ENCODE measurements at places on chromosomes 4 and X. TPM values are rescaled to one million over a fixed set of nuclear protein-coding genes. Genes with fewer than 3 reads are reported as not detected.

GRCh38 chr4:105386012-105386411, 87.8 kb downstream of the PPA2 start:
- no peaks in the 10 kb centered on the region for H3K27me3 ChIP-seq
- no peaks in the 10 kb centered on the region for H3K4me1 ChIP-seq
- no peak for DNase-seq
- no peak overlapping the region for H3K27ac ChIP-seq

DNA sequence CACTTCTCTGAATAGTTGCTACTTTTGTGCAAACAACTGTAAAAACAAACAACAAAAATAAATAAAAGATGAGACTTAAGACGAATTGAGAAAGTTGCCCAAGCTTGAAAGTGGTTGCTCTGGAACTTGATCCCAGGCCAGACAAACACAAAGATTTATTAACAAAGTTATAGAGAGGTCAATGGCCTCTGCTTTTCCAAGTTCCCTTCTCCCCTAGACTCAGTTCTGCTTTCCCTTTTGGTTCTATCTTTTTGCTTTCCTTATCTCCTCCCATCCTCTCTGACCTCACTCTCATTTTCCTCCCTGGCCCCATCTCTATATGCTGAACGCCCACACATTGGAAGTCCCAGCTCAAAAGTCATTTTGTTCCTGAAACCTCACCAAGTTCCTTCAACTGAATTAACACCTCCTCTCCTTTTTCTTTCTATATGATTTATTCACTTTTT, 82.7 kb downstream of the MXRA5 start:
- H3K4me3 ChIP-seq = no peak overlapping the region
- H3K27me3 ChIP-seq = no peaks in the 10 kb centered on the region

- H3K36me3 ChIP-seq = no peaks in the 10 kb centered on the region
- H3K4me1 ChIP-seq = peaks cover 28% of the 10 kb centered on the region
These were observed 778 bp downstream of the C1QTNF7 start for GRCh38 chr4:15428611-15429010.

- no peaks in the 10 kb centered on the region for H3K36me3 ChIP-seq
- peaks cover 13% of the 10 kb centered on the region for H3K4me1 ChIP-seq
- H3K4me3 ChIP-seq = no peak overlapping the region
- no peak for DNase-seq
- no peaks in the 10 kb centered on the region for H3K27me3 ChIP-seq
These were observed 168.3 kb downstream of the SPRY1 start for GRCh38 chr4:123564758-123565346.

DNA sequence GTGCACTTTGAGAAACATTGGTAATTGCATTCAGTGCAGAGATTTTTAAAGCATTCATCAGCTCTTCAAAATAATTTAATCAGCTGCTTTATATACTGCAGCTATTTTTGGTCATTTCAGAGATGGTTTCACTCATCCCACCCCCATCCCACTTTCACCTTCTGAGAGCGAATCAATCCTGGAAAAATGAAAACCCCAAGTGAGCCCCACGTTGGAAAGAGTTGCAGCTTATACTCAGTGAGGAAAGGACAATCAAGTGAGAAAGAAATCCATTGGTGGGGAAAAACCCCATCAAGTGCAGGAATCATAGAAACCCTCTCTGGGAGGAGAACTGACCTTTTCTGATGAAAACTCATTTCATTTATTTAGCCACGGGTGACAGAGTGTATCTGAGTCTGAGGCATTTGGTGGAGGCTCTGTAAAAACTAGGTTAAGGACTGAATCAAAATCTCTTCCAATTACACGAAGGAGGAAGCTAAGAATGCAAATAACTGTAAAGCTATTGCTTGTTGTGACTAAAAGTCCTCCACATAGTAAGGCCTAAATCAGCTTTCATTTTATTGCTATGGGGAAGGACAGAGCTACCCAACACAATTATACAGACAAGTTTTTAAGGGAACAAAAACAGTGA, 240.4 kb upstream of the PGRMC2 start:
- peak overlapping the region; percentile 68 for H3K27ac ChIP-seq
- peaks cover 31% of the 10 kb centered on the region for H3K4me1 ChIP-seq
- DNase-seq = no peak
- no peaks in the 10 kb centered on the region for H3K27me3 ChIP-seq
- no peak overlapping the region for H3K4me3 ChIP-seq

DNA sequence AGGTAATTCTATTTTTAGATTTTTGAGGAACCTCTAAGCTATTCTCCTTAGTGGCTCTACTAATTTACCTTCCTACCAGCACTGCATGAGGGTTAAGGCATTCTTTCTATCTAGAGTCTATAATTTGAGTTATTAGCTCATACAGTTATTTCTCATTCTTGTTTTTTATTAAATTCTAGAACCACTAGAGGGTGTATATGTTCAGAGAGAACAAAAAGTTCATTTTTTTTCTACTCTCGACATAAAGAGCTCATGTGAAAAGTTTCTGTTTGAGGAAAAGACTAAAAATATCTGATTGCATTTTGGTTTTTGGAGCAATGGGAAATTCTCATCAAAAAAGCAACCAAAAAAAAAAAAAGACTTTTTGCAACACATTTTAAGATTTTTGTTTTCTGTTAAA, 57.0 kb upstream of the LRAT start:
- H3K36me3 ChIP-seq = no peaks in the 10 kb centered on the region
- no peak for DNase-seq
- no peak overlapping the region for H3K27ac ChIP-seq
- H3K4me3 ChIP-seq = no peak overlapping the region

- no peak overlapping the region for H3K4me3 ChIP-seq
- no peak overlapping the region for H3K27ac ChIP-seq
- no peaks in the 10 kb centered on the region for H3K36me3 ChIP-seq
- DNase-seq = no peak
- no peaks in the 10 kb centered on the region for H3K27me3 ChIP-seq
- no peaks in the 10 kb centered on the region for H3K4me1 ChIP-seq
These were observed 322.0 kb downstream of the TMA16 start for GRCh38 chr4:163816494-163816893.

GRCh38 chr4:85823295-85823694, 348.3 kb downstream of the ARHGAP24 start:
- no peak for DNase-seq
- peaks cover 34% of the 10 kb centered on the region for H3K4me1 ChIP-seq
- H3K4me3 ChIP-seq = no peak overlapping the region
- no peaks in the 10 kb centered on the region for H3K27me3 ChIP-seq
- H3K27ac ChIP-seq = no peak overlapping the region
- no peaks in the 10 kb centered on the region for H3K36me3 ChIP-seq

DNA sequence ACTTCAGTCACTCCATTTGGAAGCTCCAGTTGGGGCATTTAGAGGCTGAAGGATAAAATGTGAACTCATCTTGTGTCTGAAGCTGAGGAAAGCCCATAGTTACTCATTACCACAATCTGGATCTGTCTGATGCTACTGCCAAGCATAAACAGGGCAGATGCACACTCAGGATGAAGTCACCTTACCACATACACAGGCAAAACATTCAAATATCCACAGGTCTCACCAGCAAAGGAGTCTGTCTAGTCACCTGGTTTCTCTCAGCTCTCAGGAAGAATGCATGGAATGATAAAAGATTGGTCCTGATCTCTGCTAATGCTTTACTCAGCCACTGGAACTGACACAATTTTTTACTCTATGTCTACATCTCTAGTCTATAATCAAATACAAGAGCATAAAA, 13.0 kb upstream of the ODAPH start:
- peaks cover 33% of the 10 kb centered on the region for H3K36me3 ChIP-seq
- H3K27me3 ChIP-seq = no peaks in the 10 kb centered on the region
- H3K27ac ChIP-seq = no peak overlapping the region
- DNase-seq = no peak
- H3K4me1 ChIP-seq = no peaks in the 10 kb centered on the region

- no peak overlapping the region for H3K4me3 ChIP-seq
- DNase-seq = no peak
- no peaks in the 10 kb centered on the region for H3K36me3 ChIP-seq
- H3K27me3 ChIP-seq = no peaks in the 10 kb centered on the region
- no peaks in the 10 kb centered on the region for H3K4me1 ChIP-seq
- no peak overlapping the region for H3K27ac ChIP-seq
These were observed 51.1 kb downstream of the SH3KBP1 start for GRCh38 chrX:19836337-19836736.

- no peak for DNase-seq
- H3K27me3 ChIP-seq = no peaks in the 10 kb centered on the region
- peaks cover 14% of the 10 kb centered on the region for H3K4me1 ChIP-seq
These were observed 39.0 kb downstream of the BCOR start for GRCh38 chrX:40058719-40059118.

GRCh38 chr4:123528501-123529277, 132.1 kb downstream of the SPRY1 start:
- H3K27me3 ChIP-seq = no peaks in the 10 kb centered on the region
- no peaks in the 10 kb centered on the region for H3K36me3 ChIP-seq
- no peak overlapping the region for H3K4me3 ChIP-seq
- no peak overlapping the region for H3K27ac ChIP-seq

DNA sequence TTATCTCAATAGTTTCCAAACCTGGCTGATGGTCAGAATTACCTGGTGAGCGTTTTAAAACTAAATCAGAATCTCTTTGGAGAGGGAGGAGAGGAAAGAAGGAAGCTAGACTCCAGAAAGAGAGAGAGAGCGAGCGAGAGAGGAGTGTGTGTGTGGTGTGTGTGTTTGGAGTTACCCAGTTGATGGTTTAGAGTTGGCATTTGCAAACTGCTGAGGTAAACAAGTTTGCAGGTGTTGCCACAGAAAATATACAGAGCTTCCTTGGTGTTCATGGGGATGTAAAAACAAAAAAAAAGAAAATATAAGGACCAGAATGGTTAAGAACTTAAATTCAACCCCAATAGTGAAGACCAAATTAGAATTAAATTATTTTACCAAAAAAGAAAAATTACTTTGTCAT, 26.4 kb upstream of the LAP3 start:
- no peak for DNase-seq
- H3K36me3 ChIP-seq = no peaks in the 10 kb centered on the region
- H3K27ac ChIP-seq = no peak overlapping the region
- no peaks in the 10 kb centered on the region for H3K4me1 ChIP-seq
- H3K27me3 ChIP-seq = no peaks in the 10 kb centered on the region
- H3K4me3 ChIP-seq = no peak overlapping the region

- H3K36me3 ChIP-seq = no peaks in the 10 kb centered on the region
- H3K4me1 ChIP-seq = no peaks in the 10 kb centered on the region
- DNase-seq = no peak
- no peaks in the 10 kb centered on the region for H3K27me3 ChIP-seq
These were observed 28.2 kb downstream of the ODAPH start for GRCh38 chr4:75584067-75584466.

DNA sequence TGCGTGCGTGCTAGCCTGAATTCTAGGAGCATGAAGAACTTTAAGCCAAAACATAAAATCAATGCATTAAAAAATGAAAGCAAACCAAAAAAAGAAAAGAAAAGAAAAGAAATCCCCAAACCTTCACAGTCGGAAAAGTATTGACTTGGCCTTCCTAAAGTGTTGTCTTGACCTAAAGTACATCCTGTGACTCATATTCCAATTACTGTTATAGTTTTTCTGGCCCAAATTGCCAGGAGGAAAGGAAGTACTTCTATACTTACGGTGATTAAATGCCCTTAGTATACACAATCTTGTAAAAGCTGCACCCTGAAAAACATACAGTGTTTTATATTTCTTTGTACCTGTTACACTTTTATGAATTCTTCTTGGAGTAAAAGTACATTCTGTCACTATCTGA, 512.8 kb downstream of the ANKRD50 start:
- H3K4me3 ChIP-seq = no peak overlapping the region

DNA sequence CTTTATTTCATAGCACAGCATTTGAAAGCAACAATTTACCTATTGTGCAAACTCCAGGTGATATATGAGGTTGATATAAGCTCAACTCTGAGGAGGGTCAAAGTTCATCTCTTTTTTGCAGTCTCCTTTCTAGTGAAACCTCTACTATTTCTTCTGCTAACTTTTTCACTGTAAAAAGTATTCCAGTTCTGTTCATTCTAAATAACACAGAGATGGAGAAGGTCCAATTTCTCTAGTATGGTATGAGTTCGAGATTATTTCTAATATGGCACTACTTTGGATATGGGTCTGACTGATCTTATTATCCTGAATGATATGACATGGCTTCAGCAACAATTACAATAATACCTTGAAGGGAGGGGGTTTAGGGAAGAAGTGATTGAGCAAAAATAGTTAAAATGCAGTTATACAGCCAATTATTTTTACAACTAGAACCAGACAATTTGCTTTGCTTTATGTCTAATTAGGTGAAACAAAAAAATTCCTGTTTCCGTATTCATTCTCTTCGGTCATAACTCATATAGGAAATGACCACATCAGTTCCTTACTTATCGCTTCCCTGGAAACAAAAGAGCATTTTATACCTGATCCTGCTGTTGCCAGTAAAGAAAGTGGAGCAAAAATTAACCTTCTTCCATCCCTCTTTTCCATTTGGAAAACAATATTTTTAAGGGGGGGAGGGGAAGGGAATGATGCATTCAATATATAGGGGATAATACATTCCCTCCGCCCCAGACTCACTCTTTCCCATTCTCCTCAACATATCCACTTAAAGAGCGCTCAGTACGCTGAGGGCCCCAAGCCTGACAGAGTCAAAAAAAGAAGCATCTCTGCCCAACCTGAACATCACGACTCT, 1.0 kb downstream of the TBC1D9 start:
- H3K36me3 ChIP-seq = no peaks in the 10 kb centered on the region
- no peak for DNase-seq
- peak overlapping the region; percentile 93 for H3K27ac ChIP-seq
- H3K27me3 ChIP-seq = no peaks in the 10 kb centered on the region
- H3K4me3 ChIP-seq = peak overlapping the region; percentile 91
- H3K4me1 ChIP-seq = peaks cover 29% of the 10 kb centered on the region

DNA sequence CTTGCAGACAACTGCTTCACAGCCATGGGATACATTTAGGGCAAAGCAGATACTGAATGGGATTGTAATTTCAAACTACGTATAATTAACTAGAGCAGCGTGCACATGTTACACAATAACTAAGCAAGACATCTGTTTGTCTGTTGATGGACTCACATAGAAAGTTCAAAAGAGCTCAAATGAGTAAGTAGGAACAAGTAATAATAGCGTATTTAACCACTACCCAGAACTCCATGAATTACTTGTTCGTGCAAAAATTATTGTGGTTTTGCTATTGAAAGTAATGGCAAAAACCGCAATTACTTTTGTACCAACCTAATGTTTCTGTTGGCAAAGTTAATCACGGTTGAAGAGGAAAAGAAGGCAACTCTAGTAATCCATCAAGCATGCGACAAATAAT, 825.4 kb downstream of the PCDH18 start:
- no peaks in the 10 kb centered on the region for H3K4me1 ChIP-seq
- no peaks in the 10 kb centered on the region for H3K27me3 ChIP-seq
- no peaks in the 10 kb centered on the region for H3K36me3 ChIP-seq
- no peak overlapping the region for H3K27ac ChIP-seq

- H3K36me3 ChIP-seq = no peaks in the 10 kb centered on the region
- H3K4me1 ChIP-seq = no peaks in the 10 kb centered on the region
- peaks cover 8% of the 10 kb centered on the region for H3K27me3 ChIP-seq
- H3K27ac ChIP-seq = no peak overlapping the region
- no peak overlapping the region for H3K4me3 ChIP-seq
- DNase-seq = no peak
These were observed 7.7 kb downstream of the FGG start for GRCh38 chr4:154604696-154605200.

Gene SPACA5
- not detected for total RNA-seq

Gene CT55
- not detected for total RNA-seq

Gene MAGEA2
- not detected for total RNA-seq

Gene CSAG3
- not detected for total RNA-seq
